Activated T-cell treated with anti-CD3 and anti-CD28 coated beads for 4 hours (primary cell): ENCODE measurements at places on chromosomes 6 and 20.

- DNase-seq, result no peak
These were observed 241.4 kb downstream of the IBTK start for GRCh38 chr6:82006027-82006738.

DNA sequence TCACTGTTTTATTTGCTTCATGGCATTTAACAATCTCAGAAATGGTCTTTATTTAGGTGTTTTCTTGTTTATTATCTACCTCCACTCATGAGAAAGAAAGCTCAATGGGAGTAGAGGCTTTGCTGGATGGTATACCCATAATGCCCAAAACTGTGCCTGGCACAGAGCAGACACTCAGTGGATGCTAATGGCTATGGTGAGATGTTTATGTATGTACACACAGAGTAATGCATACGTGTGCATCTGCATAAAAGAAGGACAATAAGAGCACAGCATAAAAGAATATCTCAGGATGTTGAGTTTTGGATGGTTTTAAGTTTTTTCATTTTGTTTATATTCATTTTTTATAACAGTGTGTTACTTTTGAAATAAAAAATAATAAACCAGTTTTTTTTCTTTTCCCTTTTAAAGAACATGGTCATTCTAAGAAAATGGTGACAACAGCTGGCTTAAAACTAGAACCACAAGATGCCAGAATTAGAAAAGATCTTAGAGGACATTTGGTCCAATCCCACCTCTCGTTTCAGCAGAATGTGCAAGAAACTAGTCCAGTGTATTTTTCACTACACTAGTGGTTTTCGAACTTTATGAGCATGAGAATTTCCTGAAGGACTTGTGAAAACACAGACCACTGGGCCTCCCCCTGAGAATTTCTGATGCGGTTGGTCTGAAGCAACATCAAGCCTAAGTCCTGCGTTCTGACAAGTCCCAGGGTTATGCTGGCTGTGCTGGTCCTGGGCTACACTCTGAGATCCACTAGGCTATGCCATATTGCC is 131.9 kb downstream of the FYN start:
- DNase-seq, result no peak

DNA sequence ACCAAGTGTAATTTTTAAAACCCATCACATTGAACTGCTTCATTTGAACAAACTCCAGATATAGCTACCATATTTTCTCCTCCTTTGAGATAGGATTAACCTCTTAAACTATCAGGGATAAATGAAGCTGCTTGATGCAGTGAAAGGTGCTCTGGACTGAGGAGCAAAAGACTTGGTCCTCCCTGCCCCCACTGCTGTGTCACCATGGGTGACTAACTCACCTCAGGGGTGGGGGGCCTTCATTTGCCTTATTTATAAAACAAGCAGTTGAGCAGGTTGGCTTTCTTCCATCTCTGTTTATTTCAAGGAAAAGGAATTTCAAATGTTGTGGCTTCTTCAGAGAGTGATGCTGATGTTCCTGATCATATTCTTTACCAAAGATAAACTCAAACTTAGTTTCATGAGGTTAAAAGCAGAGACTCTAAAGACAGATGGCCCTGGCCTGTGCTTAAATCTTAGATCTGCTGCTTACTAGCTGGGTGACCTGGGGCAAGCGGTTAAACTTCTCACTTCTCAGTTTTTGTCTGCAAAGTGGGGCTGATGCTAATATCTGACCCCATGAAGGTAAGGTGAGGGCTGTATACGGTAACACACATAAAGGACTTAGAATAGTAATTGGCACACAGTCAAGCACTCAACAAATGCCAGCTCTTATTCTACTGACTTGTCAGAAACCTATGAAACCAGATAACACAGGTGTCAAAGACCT is 50.5 kb downstream of the FHL5 start:
- DNase-seq, result no peak

GRCh38 chr20:49620364-49621240 is 52.7 kb upstream of the PTGIS start:
- DNase-seq, result no peak

GRCh38 chr6:69019832-69020231 is 384.8 kb downstream of the ADGRB3 start:
- no peak for DNase-seq

- DNase-seq, result no peak
These were observed 196.8 kb upstream of the HSF2 start for GRCh38 chr6:122202576-122203137.

- no peak for DNase-seq
These were observed 7.3 kb upstream of the SIRPG start for GRCh38 chr20:1664911-1665310.

DNA sequence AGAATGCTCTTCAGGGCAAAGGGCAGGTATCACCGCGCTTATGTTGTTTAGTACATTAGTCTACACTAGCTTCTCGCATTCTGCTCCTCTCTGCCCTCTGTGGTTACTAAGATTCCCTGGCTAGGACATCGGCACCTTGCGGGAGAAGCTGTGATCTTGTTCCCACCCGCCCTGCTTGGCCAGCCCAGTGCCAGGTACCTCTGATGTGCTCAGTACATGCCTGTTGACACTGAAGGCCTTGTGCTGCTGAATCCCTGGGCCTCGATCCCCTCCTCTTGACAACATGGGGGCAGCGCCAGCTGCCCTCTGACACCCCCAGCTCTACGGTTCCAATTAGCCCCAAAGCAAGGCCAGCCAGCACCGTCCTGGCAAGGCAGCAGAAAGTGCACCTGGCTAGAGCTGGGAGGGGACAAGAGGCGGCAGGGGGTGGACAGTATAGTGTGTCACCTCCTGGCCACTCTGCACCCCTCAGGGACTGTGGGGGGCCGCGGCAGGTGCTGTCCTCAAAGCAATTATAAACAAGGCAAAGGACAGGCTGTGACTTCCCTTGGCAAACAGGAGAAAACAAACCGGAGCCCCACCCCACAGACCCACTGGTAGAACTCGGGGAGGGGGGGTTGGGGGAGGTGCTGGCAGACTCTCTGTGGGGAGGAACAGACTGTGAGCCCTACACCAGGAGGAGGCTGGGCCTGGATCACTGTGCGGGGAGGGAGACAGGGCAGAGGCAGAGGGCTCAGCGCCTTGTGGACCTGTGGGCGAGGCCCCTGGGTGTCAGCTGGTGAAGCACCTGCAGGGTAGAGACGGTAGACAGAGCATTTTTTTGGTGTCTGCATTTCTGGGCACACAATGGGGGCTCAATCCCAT is 7.1 kb downstream of the TFEB start:
- no peak for DNase-seq

- DNase-seq, result no peak
These were observed 92.7 kb upstream of the ARMC2 start for GRCh38 chr6:108755257-108756240.

- DNase-seq, result no peak
These were observed 6.9 kb downstream of the SESN1 start for GRCh38 chr6:109087661-109088264.

GRCh38 chr6:13286181-13286580 is 42.2 kb downstream of the TBC1D7 start:
- no peak for DNase-seq

GRCh38 chr6:98576791-98577190 is 257.6 kb upstream of the POU3F2 start:
- no peak for DNase-seq

DNA sequence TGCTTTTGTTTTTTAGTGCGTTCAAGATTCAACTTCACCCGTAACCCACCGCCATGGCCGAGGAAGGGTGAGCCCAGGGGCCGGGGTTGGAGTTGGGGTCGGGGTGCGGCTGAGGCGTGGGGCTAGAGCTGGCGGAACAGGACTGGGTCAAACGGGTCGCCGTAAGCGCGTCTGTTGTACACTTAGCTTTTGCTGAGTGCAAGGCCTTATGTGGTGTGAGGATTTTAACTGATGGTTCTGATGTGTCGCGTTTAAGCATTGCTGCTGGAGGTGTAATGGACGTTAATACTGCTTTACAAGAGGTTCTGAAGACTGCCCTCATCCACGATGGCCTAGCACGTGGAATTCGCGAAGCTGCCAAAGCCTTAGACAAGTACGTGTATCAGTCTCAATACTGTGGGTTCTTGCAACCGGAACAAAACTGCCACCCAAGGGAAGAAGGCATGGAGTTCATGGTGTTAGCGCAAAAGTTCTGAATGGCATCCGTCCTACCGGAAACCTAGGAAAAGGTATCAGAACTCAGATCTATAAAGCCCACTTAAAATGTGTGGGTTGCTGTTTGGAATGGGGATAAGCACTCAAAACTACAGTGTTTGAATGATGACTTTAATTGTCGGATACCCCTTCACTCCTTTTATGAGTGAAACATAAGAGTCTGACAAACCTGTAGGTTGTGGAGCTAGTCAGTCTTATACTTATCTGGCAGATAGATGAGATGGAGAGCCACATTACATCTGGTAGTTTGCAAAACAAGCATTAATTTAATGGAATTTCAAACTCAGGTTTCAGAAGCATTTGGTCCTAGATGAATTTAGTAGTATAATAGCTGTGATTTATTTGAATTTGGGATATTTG is 574 bp downstream of the RPS12 start:
- DNase-seq, result no peak

- DNase-seq, result no peak
These were observed 72.0 kb downstream of the BLOC1S5 start for GRCh38 chr6:7992002-7992815.
